ENCODE measurements at places on chromosomes 13 and 19. TPM values are rescaled to one million over a fixed set of nuclear protein-coding genes. Genes with fewer than 3 reads are reported as not detected.

- no peak for DNase-seq
These were observed 290.7 kb upstream of the MIR17HG start for GRCh38 chr13:91056746-91057145.

- no peak for DNase-seq
These were observed 25.4 kb downstream of the ATP11A start for GRCh38 chr13:112715210-112715609.

GRCh38 chr19:42253245-42254088 lies 1.5 kb downstream of the ERF start:
- DNase-seq, result peak; percentile 35

Gene S1PR5
- total RNA-seq, result under 0.01 TPM

DNA sequence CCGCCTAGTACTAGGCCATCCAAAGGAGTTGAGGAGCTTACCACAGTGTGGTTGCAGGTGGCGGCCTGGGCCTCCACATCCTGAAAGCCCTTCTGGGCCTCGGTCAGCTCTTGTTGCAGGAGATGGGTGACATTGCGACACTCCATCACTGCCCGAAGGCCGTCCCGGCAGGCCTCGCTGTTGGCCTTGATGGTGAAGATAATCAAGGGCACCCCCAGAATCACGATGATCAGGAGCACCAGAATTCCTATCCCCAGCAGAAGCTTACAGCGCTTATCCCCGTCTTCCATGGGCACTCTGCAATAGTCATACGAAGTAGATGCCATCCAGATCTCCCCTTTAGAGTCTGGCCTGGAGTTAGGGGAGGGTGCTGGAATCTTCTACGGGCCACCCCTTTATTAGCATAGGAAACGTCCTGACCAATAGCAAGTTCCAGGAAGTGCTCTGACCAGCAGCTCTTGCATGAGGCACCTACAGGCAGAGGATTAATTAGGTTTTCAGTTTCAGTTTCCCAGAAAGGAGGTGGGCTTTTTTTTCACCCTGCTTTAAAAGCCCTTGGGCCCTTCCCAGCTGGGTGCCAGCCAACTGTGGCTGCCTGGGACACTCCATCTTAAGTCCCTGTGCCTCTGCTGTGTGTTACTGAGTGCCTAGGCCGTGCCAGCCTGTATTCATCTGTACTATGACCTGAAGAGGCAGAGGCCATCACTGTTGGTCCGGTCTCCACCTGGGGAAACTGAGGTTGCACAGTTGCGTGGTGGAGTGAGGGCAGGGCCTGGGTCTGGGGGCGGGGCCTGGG lies at the start of gene BST2:
TSS of gene BST2 (minus strand) at position 381 of the 796 bp plus-strand sequence. CDS start at position 326, 55 bp downstream.
- DNase-seq, result peak; percentile 93

- no peak for DNase-seq
These were observed 6.8 kb upstream of the KPTN start for GRCh38 chr19:47490847-47491246.

- no peak for DNase-seq
These were observed 11.3 kb downstream of the STARD13 start for GRCh38 chr13:33274264-33274663.

GRCh38 chr13:25775986-25776385 lies 275.8 kb downstream of the SHISA2 start:
- no peak for DNase-seq

DNA sequence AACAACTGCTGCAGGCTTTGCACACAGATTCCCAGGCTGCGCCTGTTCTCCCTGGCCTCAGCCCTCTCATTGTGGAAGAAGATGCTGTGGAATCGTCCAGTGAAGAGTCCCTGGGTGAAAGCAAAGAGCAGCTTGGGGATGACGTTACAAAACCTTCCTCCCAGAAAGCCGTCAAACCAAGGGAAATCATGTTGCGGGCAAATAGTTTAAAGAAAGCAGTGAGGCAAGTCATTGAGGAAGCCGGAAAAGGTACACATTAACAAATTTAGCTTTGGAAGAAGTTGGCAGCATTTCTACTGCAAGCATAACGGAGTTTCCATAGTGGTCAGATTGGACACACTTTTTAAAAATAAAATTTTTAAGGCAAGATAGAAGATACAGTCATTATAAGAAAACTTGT lies 82.9 kb upstream of the AKAP11 start:
- DNase-seq, result no peak

Gene ASF1B
- total RNA-seq, result 11.6 TPM

- peak; percentile 52 for DNase-seq
These were observed 11.4 kb downstream of the LPAR6 start for GRCh38 chr13:48401480-48401879.

DNA sequence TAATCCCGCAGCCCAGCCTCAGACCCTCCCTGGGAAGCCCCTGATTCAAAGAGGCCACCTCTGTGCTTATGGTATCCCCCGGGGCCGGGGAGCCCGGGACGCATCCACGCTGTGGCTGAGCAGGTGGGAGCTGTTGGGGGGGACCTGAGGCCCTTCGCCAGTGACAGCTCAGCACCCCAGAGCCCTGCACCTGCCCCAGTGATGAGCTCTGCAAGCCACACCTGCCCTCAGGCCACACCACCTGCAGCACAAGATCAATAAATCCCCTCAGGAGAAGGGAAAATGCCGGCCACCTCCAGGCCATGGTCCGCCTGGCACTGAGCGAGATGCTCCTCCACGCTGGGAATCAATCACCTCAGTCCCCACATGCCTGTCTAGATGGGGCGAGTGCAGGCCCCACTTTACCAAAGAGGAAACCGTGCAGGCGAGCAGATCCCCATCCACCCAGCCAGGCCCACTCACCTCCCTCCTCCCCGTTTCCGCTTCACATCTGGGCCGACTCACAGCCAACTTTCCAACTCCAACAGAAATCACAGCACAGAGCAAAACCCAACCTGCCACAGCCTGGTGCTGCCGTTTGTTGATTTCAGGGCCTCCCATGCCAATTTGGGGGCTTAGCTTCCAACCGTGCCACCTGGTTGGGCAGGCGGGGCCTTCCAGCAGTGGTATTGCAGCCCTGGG lies 12.8 kb downstream of the MOB3A start:
- peak; percentile 81 for DNase-seq

Gene KRTDAP
- not detected for total RNA-seq

GRCh38 chr13:81770868-81771505 lies 1430.1 kb upstream of the SPRY2 start:
- no peak for DNase-seq

- no peak for DNase-seq
These were observed 3.1 kb upstream of the PRR20A start for GRCh38 chr13:57137585-57137984.

Gene TEX29
- total RNA-seq, result 0.20 TPM

DNA sequence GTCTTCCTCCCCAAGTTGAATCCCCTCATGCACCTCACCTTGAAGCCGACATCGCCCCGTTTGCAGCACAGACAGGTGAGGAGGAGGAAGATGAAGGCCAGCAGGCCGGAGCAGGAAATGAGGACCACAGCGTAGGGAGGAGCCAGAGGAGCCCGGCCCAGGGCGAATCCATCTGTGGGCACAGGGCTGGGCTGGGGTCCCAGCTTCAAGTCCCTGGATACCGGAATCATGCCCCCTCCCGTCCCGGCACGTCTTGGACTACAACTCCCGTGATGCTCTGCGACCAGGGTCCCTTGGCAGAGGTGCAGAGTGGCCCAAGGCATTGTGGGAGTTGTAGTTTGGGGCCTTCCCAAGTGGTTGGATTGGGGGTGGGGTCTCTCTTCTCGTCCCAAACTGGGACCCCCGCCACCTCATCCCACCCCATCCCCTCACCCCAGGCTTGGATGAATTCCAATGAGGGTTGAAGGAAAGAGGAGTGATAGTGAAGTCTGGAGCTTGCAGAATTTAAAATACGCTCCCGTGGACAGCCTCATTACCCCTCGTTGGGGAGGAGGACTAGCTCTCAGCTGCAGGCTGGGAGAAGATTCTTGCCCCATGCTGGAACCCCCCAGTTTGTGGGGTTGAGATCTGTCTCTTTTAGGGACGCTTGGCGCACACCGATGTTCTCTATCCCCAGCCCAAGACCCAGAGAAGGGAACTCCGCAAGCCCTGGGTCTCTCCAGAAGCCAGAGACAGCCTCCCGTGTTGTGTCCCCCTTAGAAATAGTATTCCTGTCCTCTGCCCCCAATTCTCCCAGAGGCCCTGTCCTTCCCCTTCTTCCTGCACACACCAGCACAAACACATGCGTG lies 990 bp downstream of the LMTK3 start:
- DNase-seq, result peak; percentile 48

GRCh38 chr13:59261928-59262488 lies 901.7 kb downstream of the DIAPH3 start:
- DNase-seq, result no peak

Gene PEG3
- 1.6 TPM for total RNA-seq

Gene ZNF850
- total RNA-seq, result 3.0 TPM

Data from lung microvascular endothelial cell (primary cell).